ENCODE measurements at places on chromosomes 5 and 9.

- DNase-seq: no peak
Measured at GRCh38 chr5:131413605-131414559, 150.0 kb downstream of the CDC42SE2 start.

DNA sequence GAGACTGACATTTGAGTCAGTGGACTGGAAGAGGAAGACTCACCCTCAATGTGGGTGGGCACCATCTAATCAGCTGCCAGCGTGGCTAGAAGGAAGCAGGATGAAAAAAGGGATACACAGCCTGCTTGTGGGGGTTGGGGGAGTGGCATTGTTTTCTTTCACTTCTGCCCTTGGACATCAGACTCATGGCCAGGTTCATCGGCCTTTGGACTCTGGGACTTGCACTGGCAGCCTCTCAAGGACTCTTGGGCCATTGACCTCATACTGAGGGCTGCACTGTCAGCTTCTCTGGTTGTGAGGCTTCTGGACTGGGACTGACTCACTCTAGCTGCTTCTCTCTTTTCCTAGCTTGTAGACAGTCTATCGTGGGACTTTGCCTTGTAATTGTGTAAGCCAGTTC is 374.9 kb downstream of the TLE1 start:
- DNase-seq: no peak

DNA sequence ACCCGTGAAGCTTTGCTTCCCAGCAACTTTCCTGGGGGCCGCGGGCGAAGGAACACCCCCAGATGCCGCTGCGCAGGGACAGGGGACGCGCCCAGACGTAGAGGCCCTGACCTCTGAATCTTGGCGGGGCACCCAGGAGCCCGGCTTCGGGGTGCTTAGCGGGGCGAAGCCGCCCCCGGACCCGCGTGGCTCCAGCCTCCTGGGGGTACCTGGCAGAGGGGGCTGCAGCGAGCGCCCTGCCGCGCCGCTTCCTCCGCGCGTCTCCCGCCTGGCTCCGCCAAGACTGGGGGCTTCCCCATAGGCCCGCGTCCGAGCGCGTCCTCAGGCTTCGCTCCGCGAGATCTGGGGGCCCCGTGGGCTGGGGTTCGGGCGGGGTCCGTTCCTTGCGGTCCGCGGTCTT is 23.0 kb upstream of the ZNF782 start:
- no peak for DNase-seq

- no peak for DNase-seq
Measured at GRCh38 chr5:149256451-149256850, 15.2 kb upstream of the AFAP1L1 start.

DNA sequence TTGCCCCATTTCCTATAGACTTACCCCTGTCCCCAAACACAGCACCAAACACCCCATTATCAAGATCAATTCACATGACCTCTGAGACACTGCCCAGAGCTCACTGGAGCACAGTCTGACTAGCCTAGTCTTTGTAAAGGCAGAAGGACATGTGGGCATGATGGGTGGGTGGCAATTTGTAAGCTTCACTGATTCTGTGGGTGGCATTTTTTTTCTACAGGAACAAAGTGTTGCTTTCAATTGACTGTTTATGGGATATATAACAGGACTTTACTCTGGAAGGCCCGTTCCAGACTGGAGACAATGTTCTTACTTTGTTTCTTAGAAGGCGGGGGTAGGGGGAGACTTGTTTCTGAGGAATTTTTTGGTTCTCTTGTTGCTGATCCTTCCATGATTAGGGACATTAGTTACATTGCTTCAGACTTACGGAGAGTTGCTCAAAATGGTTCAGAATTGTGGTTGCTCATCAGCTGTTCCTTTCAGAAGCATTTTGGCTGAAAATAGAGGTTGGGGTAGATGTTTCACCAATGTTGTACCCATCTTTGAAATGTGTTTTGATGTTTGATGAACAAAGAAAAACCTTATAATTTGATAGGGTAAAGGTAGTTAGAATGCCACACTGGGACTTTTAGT is 20.2 kb downstream of the NNT start:
- no peak for DNase-seq

GRCh38 chr9:6959270-6960000 is 201.7 kb downstream of the KDM4C start:
- no peak for DNase-seq

DNA sequence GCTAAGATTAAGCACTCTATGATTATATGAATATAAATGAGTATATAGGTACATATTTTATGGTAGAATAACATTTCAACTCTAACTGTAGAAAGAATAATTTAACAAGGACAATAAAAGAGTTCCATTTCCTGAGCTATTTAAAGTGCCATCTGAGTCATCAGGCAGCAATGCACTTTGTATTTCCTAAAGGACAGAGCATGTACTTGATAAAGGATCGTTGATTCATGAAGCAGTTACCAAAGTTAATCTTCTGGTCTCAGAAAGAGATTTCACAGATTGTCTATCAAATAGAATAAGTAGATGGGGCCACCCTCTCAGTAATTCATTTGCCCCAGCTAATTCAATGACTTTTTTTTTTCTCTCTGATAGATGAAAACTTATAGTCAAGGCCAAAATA is 747.8 kb downstream of the CDH18 start:
- DNase-seq: peak; percentile 71

DNA sequence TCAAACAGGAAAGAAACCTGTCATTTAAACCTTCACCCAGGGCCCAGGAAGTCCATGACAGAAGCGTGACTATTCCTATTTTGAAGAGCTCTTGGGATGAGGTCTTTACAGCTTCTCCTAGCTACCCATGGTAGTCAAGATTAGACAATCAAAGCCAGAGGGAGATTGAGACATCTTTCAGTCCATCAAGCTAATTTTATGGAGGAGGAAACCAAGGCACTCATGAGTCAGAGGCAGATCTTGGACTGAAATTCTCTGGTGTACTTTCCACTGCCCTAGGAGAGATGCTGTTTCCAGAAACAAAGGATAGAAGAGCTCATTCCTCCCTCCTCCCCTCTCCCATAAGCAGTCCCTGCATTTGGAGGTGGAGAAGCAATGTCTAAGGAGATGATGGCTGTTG is 9.2 kb downstream of the TNFSF8 start:
- DNase-seq: no peak

DNA sequence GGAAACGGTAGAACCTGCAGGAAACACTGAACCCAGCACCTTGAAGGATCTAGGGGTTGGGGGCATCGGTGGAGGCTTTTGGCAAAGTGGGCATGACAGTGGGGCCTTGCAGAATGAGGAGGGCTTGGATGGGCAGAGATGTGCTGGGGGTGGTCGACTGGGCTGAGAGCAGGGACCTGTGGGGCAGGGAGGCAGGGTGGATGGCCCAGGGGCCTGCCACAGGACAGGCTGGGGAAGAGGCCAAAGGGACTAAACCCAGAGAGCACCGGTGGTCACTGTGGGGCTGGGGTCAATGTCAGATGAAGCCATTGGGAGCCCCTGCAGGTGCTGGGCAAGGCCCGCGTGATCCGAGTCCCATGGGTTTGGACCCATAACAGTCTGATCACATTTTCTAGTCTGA is 175.3 kb downstream of the DAB2IP start:
- DNase-seq: no peak

GRCh38 chr5:127227881-127228280 is 62.7 kb upstream of the MEGF10 start:
- no peak for DNase-seq

GRCh38 chr5:7856855-7857254 is 5.9 kb upstream of the CFAP90 start:
- peak; percentile 52 for DNase-seq

DNA sequence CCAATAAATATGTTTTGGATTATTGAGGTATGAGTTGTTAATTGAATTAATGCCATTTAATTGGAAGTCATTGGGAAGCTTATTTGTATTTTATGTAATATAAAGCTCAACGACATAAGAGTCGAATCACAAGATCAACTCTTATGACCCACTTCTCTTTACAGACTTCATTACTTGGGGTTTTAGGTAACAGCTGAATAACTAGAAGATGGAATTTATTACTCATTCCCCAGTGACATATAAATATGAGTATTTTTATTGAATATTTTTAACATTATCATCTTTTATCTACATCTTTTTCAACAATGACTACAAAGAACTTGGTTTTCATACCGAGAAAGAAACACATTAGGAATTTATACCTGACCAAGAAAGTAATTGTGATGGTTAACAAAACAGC is 21.1 kb downstream of the HMGCR start:
- no peak for DNase-seq

DNA sequence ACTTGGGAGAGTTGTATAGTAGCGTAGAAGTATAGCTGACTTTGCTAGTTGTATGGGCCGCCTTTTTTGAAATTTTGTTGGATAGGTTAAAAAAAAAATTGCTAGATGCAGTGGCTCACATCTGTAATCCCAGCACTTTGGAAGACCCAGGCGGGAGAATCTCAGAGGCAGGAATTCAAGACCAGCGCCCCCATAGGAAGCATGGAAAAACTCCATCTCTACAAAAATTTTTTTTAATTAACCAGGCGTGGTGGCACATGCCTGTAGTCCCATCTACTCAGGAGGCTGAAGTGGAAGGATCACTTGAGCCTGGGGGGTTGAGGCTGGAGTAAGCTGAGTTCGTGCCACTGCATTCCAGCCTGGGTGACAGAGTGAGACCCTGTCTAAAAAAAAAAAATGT is 59.2 kb downstream of the SMC5 start:
- no peak for DNase-seq

GRCh38 chr5:143212261-143212660 is 191.2 kb downstream of the NR3C1 start:
- DNase-seq: no peak

DNA sequence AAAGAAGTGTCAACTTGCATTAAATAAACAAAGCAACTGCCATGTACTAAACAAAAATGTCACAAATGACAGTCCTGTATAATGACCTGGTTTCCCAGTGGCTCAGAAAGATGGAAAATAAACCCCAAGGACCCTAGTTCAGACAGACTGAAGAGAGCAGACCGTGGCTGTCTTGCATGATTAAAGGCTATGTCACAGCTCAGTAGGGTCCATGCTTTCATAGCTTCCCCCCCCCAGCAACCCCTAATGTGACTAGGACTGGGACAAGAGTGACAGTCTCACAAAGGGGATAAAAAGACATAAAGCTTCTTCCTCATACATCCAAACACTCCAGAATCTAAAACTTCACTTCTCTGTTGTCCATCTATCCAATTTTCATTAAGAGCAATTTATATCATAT is 113.6 kb downstream of the NR6A1 start:
- no peak for DNase-seq

DNA sequence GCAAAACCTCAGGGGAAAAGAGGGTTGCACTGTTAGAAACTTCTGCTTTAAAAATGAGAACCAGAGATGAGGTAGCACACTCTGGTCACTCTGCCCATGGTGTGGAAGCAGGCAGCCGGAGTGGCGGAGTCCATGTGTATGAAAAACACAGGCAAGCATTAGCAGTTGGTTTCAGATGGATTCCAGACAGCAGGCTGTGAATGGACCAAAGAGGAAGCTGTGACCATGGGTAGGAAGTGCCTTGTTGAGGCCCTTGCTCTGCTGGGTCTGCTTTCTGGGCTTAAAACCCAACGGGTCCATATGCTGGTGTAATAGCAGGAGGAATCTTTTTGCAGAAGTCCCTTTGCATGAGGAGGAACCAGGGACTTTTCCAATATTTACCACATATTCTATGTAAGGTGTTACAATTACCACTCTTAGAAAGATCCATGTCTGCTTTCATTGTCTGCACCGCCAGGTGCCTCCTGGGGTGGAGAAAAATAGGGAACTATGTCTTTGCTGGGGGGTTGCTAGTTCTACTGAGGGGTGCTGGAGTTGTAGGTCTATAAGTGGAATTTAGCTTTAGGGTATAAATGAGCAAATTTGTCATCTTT is 77.0 kb downstream of the ANKRD55 start:
- DNase-seq: no peak

DNA sequence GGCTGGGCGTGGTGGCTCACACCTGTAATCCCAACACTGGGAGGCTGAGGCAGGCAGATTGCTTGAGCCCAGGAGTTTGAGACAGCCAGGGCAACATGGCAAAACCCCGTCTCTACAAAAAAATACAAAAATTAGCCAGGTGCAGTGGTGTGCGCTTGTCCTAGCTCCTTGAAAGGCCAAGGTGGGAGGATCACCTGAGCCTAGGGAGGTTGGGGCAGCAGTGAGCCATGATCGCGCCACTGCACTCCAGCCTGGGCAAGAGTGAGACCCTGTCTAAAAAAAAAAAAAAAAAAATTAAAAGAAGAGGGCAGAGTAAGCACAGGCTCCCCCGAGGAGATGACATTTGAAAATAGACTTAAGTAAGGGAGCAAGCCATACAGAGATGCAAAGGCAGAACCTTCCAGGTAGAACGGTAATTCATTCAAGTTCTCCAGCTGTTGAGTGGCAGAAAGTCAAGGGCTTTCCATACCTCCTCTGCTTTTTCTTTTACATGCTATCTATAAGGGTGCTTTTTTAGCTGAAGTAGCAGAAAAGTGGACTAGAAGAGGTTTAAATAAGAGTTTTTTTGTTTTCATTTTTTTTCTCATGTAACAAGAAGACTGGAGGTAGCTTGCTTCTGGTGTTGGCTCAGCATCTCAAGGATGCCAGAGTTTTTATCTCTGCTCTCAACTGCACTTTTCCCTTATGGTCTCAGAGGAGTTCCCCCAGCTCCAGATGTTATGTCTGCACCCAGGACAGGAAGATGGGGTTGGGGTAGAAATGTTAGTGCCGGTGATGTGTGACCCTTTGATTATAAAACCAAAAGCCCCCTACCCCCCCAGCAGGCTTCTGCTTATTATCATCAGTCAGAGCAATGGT is 40.8 kb downstream of the ERGIC1 start:
- no peak for DNase-seq

- DNase-seq: no peak
Measured at GRCh38 chr9:136359774-136360718, 3.5 kb downstream of the DNLZ start.

- DNase-seq: no peak
Measured at GRCh38 chr9:123742009-123742767, 187.7 kb downstream of the DENND1A start.

GRCh38 chr9:81119591-81119990 is 569.8 kb downstream of the TLE1 start:
- no peak for DNase-seq

DNA sequence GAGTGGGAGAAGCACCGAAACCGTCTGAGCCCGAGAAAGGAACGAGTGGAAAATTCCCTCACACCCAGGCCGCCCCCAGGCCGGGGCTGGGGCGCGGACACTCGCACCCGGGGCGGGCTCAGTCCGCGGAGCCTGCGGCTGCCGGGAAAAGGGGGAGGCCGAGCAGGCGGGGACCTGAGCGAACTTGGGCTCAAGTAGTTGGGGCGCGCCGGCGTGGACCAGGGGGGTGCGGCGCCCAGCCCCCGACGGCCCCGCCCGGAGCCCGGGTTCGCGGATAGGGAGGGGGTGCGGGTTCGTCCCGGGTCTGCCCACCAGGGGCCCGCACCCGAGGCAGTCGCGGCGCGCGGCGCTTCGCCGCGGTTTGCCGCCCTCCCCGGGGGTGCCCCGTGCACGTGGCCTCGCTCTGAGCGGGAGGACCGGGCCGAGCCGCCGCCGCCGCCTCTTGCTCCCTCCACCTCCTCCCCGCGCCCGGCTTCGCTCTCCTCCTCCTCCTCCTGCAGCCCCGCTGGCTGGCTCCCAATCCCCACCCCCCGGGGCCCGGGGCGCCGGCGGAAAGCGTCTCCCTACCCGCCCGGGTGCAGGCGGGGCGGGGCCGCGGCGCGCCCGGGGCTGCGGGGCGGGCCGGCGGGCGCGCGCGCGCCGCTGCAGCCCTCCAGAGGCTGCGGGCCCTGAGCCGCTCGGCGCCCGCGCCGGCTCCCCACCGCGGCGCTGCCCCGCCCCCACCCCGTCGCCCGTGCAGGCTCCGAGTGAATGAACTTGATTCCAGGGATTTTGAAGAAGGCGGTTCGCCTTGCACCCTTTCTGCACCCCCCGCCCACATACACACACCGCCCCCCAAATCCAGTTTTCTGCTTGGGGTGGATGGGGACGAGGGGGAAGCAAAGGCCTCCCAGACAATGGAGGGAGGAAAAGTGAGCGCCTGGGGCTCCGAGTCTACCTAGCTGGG is 1.3 kb upstream of the NFIB start:
- DNase-seq: peak; percentile 31

Measured in SW480 (cell line).